Stomach (tissue), 19 donors: ENCODE measurements at places on chromosomes 6 and 20. TPM values are rescaled to one million over a fixed set of nuclear protein-coding genes. Genes with fewer than 3 reads are reported as not detected.

DNA sequence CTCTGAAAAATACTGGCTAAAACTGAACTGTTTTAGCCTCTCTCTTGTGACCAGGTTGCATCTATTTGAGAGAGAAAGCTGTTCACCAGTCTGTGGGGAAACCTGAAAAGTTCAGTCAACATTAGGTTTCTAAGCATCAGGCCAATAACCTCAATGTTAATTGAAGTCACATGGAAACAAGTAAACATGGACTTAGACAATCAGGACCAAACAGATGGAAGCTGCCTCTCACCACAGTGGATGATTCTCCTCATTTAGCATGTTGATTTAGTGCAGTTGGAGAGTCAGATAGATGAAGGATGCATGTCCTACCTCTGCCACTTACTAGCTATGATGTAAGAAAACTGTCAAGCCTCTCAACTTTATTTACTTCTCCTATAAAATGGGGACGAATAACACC is 18.2 kb downstream of the SCGN start:
- no peak overlapping the region for H3K4me3 ChIP-seq
- no peak overlapping the region for H3K27ac ChIP-seq
- peaks cover 4% of the 10 kb centered on the region for H3K27me3 ChIP-seq

GRCh38 chr6:162056745-162057144 is 670.8 kb downstream of the PRKN start:
- no peaks in the 10 kb centered on the region for H3K27me3 ChIP-seq
- H3K4me1 ChIP-seq: no peaks in the 10 kb centered on the region
- H3K36me3 ChIP-seq: no peaks in the 10 kb centered on the region
- DNase-seq: peak; percentile 30
- H3K27ac ChIP-seq: no peak overlapping the region
- no peak overlapping the region for H3K4me3 ChIP-seq

DNA sequence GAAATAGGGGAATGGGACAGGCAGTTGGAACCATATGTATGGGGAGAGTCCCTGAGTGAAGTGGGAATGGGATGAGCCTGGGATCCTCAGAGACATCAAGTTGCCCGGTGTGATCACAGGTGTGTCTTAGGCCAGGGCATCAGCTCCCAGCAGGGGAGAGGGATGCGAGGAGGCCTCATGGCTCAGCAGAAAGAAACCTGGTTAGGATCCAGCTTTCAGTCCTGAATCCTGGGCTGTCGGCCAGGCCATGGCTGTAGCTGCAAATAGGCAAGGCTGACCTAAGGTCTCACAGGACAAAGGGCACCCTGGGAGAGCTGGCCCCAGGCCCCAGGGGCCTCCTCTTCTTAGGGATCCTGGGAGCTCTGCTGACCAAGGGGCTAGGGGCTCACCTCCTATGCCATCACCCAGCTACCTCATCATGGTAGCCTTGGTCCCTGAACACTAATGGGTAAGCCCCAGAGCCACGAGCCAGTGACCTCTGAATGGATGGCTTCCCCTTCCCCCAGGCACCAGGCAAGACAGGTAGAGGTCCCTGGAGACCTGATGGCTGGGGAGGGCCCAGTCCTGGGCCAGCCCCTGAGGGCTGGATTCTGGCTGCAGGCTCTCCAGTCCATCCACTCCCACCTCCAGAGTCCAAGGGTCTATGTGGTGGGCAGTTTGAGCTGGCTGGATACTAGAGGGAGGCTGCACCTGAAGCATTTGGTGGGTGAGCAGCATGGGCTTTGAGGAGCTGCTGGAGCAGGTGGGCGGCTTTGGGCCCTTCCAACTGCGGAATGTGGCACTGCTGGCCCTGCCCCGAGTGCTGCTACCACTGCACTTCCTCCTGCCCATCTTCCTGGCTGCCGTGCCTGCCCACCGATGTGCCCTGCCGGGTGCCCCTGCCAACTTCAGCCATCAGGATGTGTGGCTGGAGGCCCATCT is at the start of gene SLC22A7:
Gene SLC22A7, plus strand, starts transcription at position 617 of the 921 bp plus-strand sequence. Its CDS starts 99 bp downstream, at position 716.
- no peak within 1 kb of the TSS for H3K27ac ChIP-seq
- no peak within 1 kb of the TSS for H3K4me3 ChIP-seq
- H3K4me1 ChIP-seq: no peaks in the 10 kb centered on the region
- no peaks in the 10 kb centered on the region for H3K36me3 ChIP-seq
- H3K27me3 ChIP-seq: peaks cover 53% of the 10 kb centered on the region

DNA sequence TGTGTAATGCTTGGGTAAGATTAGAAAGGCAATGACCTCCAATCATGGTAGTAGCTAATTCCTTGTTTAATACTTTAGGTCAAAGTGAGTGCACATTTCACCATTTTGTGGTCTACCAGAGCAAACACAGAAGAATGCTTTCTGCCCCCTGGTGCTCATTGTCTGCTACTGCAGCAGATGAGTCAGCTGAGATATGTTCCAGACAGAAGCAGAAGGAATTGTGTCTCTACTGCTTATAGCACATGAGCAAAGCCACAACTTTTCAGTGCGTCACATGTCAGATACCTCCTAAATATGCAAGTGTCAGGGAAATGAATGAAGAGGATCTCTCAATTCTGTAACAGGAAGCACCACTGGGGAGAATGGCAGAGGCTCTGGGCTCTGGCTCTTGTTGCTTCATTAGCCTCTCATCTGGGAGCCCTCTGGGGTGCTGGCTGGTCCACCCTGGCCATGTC is 308.9 kb downstream of the ALDH8A1 start:
- H3K4me1 ChIP-seq: peaks cover 17% of the 10 kb centered on the region
- H3K4me3 ChIP-seq: no peak overlapping the region
- H3K36me3 ChIP-seq: no peaks in the 10 kb centered on the region

GRCh38 chr20:59269411-59270025 is 30.9 kb upstream of the EDN3 start:
- H3K27ac ChIP-seq: no peak overlapping the region
- H3K4me1 ChIP-seq: no peaks in the 10 kb centered on the region
- H3K27me3 ChIP-seq: no peaks in the 10 kb centered on the region
- no peak for DNase-seq
- H3K4me3 ChIP-seq: no peak overlapping the region

GRCh38 chr20:58016779-58017178 is 211.7 kb downstream of the ANKRD60 start:
- H3K4me1 ChIP-seq: no peaks in the 10 kb centered on the region
- no peak overlapping the region for H3K27ac ChIP-seq
- no peak for DNase-seq
- H3K36me3 ChIP-seq: no peaks in the 10 kb centered on the region
- no peak overlapping the region for H3K4me3 ChIP-seq

- no peak for DNase-seq
- H3K36me3 ChIP-seq: no peaks in the 10 kb centered on the region
- no peaks in the 10 kb centered on the region for H3K27me3 ChIP-seq
Measured at GRCh38 chr6:81792826-81793225, 40.3 kb upstream of the TENT5A start.

GRCh38 chr6:100235631-100236030 is 229.1 kb downstream of the SIM1 start:
- no peaks in the 10 kb centered on the region for H3K4me1 ChIP-seq
- H3K27ac ChIP-seq: no peak overlapping the region
- H3K27me3 ChIP-seq: no peaks in the 10 kb centered on the region
- no peaks in the 10 kb centered on the region for H3K36me3 ChIP-seq
- H3K4me3 ChIP-seq: no peak overlapping the region

GRCh38 chr6:142735204-142735603 is 209.8 kb downstream of the HIVEP2 start:
- H3K27me3 ChIP-seq: no peaks in the 10 kb centered on the region
- no peak overlapping the region for H3K4me3 ChIP-seq

DNA sequence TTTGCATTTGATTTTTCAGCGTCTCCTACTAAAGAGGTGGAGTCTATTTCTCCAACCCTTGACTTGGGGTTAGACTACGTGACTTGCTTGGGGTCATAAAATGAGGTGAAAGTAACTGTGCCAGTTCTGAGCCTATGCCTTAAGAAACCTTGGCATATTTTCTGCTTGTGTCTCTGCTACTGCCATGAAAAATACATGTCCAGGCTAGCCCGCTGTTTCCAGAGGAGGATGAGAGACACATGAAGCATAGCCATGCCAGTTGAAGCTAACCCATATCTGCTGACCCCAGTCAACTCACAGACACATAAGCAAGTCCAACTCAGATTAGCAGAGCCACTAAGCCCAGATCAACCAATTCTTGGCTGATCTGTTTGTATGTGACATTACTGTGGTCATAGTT is 38.7 kb downstream of the SCP2D1 start:
- no peaks in the 10 kb centered on the region for H3K36me3 ChIP-seq
- H3K27me3 ChIP-seq: no peaks in the 10 kb centered on the region
- DNase-seq: no peak
- H3K4me1 ChIP-seq: no peaks in the 10 kb centered on the region
- no peak overlapping the region for H3K4me3 ChIP-seq

DNA sequence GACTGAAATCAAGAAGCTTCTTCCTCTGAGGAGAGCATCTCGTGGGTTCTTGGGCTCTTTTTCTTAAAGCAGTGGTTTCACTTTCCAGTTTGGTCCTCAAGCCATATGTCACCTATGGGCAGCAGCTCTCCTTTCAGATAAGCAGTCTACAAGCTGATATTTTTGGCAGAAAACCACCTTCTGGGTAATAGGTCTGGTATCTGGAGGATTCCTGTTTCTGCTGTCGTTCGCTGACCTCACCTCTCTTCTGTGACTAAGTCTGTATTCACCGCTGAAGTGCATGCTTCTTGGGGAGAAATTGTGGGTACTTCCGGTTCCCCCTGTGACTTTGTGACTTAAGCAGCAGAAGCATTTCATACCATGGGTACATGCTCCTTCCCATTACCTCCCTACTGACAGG is 193.6 kb downstream of the EDN1 start:
- peaks cover 8% of the 10 kb centered on the region for H3K4me1 ChIP-seq
- H3K4me3 ChIP-seq: no peak overlapping the region
- H3K27me3 ChIP-seq: no peaks in the 10 kb centered on the region
- peak overlapping the region; percentile 22 for H3K27ac ChIP-seq

DNA sequence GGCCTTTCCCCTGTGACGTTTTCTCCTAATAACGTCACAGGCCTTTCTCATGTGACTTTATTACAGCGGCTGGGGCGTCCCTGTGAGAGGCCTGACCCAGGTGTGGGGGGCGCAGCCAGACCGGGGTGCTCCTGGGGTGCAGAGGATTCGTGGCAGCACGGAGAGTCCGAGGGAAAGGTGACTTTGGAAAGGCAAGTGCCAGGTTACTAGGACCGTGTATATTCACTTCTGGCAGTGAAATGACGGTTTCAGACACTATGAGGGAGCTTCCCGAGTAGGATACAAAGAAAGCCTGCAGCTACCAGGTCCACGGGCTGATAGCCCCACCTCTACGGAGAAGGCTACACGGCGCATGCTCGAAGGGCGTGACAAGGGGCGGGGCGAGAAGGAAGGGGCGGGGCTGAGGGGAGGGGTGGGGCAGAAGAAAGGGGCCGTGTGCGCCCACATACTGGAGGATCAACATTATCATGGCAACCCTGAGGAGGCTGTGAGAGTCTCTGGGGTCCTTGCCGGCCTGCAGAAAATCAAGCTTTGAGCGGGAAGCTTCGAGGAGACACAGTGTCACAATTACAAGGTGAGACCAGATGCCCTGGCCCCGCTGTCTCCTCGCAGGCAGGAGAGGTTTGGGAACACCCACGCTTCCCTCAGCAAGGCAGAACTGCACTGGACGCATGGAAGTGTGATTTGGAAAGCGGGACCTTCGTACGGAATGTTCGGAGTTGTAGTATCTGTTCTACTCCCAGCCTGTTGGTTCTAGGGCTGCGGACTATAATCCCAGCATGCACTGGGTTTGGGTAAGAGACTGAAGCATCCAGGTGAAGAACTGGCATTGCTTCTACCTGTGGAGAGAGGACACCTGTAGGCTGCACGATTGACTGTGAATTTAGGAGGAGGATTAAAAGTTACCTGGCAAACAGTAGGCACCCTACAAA is 54.4 kb upstream of the ZNF337 start:
- no peaks in the 10 kb centered on the region for H3K27me3 ChIP-seq
- no peak overlapping the region for H3K27ac ChIP-seq
- DNase-seq: peak; percentile 80
- H3K4me3 ChIP-seq: peak overlapping the region; percentile 57
- H3K36me3 ChIP-seq: no peaks in the 10 kb centered on the region

GRCh38 chr6:53947780-53948179 is 153.0 kb downstream of the LRRC1 start:
- no peaks in the 10 kb centered on the region for H3K4me1 ChIP-seq
- DNase-seq: no peak
- no peak overlapping the region for H3K4me3 ChIP-seq
- H3K27me3 ChIP-seq: no peaks in the 10 kb centered on the region

GRCh38 chr6:15453622-15454021 is 207.8 kb downstream of the JARID2 start:
- peaks cover 16% of the 10 kb centered on the region for H3K36me3 ChIP-seq
- H3K27ac ChIP-seq: no peak overlapping the region
- no peak for DNase-seq
- peaks cover 28% of the 10 kb centered on the region for H3K4me1 ChIP-seq
- H3K4me3 ChIP-seq: no peak overlapping the region
- no peaks in the 10 kb centered on the region for H3K27me3 ChIP-seq

DNA sequence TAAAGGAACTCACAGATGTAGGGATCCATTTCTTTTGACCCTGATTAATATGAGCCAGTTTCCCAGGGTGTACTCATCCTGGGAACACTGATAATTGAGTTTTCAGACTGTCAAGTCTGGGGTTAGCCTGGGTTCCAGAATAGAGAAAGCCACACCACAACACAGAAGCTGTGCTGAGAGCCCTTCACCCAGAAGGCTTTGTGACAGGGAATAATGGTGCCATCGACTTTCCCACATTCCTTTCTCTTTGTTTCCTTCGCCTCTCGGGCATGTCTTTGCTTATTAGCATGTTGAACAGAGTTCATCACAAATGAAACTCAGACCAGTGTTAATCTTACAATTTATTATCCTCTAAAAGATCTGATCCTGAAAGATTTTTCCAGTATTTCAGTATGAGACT is 95.0 kb downstream of the TCP11 start:
- no peak for DNase-seq
- no peak overlapping the region for H3K4me3 ChIP-seq
- peaks cover 64% of the 10 kb centered on the region for H3K4me1 ChIP-seq
- H3K27ac ChIP-seq: peak overlapping the region; percentile 66
- H3K36me3 ChIP-seq: peaks cover 3% of the 10 kb centered on the region

GRCh38 chr6:111734068-111735061 is 128.7 kb upstream of the TRAF3IP2 start:
- no peak for DNase-seq
- H3K27ac ChIP-seq: no peak overlapping the region
- no peaks in the 10 kb centered on the region for H3K36me3 ChIP-seq
- no peaks in the 10 kb centered on the region for H3K27me3 ChIP-seq
- H3K4me3 ChIP-seq: no peak overlapping the region

- no peaks in the 10 kb centered on the region for H3K4me1 ChIP-seq
- H3K4me3 ChIP-seq: no peak overlapping the region
- H3K27ac ChIP-seq: no peak overlapping the region
- DNase-seq: no peak
- H3K27me3 ChIP-seq: no peaks in the 10 kb centered on the region
- H3K36me3 ChIP-seq: no peaks in the 10 kb centered on the region
Measured at GRCh38 chr6:95354551-95354950, 222.8 kb upstream of the MANEA start.

Gene HLA-G
- not detected for total RNA-seq

Gene CLDN20
- not detected for total RNA-seq

Gene FAM217A
- not detected for total RNA-seq

Gene RNF39
- not detected for total RNA-seq

Gene NQO2
- 7.3 TPM for total RNA-seq

Gene SLC17A9
- total RNA-seq: 15.2 TPM

Gene DYNLT1
- total RNA-seq: 102 TPM

Gene RTF2
- 5.5 TPM for total RNA-seq

Gene TBXT
- total RNA-seq: not detected

Gene OR12D1
- total RNA-seq: not detected
